ENCODE measurements at places on chromosomes 5 and 9.

DNA sequence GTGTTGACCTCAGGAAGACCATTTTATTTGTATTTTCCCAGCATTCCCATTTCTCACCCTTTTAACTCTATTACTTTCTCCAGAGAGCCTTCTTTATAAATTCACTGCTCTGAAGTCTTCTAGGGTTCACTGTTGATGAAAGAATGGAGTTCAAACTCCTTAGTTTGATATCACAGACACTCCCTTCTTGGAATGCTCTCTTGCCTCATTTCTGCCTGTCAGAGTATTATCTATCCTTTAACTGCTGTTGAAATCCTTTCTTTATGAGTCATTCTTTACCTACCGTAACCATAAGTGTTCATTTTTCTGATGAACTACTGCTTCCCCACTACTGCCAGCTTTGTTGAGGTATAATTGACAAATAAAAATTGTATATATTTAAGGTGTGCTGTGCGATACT is 4.3 kb downstream of the RIC1 start:
- DNase-seq, result no peak

DNA sequence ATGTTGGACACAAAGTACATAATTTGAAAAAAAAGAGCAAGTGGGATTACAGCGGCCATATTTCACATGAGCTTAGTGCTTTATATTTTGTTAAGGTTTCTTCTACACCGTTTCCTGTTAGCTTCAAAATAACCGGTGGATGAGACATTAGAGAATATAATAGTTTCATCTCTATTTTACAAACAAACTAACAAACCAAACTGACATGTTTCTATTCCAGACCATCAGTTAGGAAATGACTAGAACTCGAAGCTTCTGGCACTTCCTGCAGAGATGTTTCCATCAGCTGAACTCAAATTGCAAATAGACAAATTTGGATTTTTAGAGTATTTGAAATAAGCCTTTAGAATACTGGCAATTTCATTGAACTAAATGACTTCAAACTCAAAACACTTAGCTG is 86.5 kb downstream of the MTRR start:
- DNase-seq, result no peak

- no peak for DNase-seq
These were observed 53.9 kb downstream of the TTLL11 start for GRCh38 chr9:122039234-122039633.

- no peak for DNase-seq
These were observed 52.3 kb upstream of the MYOT start for GRCh38 chr5:137815202-137815990.

DNA sequence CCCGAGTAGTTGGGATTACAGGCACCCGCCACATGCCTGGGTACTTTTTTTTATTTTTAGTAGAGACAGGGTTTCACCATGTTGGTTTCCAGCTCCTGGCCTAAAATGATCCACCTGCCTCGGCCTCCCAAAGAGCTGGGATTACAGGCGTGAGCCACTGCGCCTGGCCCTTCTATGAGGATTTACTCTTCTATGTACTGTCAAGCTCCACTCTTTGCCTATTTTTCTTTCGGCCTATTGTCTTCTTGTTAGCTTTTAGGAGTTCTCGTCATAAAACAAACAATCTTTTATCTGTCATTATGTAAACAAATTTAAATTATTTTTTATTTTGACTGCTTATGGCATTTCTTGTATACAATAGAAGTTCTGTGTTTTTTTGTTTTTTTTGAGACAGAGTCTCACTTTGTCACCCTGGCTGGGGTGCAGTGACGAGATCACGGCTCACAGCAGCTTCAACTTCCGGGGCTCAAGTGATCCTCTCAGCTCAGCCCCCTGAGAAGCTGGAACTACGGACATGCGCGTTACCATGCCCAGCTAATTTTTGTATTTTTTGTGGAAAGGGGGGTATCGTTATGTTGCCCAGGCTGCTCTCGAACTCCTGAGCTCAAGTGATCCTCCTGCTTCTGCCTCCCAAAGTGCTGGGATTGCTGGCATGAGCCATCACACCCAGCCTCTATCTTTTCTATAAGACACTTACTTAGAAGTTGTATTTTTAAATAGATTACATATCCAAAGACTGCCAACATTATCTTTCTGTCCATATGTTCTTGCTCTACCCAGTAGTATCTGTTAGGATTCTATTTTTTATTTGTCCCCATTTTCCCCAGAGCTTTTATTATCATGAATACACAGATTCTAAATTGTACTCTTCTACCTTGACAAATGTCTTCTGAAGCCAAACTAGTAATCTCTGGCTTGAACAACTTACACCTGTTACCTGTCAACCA is 29.2 kb downstream of the CSNK1A1 start:
- DNase-seq, result no peak

DNA sequence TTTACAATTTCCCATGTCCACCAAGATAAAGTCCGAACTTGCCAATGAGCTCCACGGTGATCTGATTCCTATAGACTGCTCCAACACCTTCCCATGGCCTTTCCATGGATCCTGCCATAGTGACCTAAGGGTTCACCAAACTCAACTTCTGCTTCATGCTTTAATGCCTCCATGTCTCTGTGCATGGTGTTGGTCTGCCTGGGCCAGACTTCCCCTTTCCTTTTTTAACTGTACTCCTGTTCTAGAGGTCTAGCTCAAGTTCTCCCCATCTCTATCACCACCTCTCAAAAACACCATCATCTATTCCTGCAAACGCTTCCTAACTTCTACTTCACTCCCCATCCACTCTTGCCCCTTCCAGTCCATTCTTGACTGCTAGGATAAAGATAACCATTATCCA is 14.8 kb upstream of the SMARCA2 start:
- DNase-seq, result no peak

DNA sequence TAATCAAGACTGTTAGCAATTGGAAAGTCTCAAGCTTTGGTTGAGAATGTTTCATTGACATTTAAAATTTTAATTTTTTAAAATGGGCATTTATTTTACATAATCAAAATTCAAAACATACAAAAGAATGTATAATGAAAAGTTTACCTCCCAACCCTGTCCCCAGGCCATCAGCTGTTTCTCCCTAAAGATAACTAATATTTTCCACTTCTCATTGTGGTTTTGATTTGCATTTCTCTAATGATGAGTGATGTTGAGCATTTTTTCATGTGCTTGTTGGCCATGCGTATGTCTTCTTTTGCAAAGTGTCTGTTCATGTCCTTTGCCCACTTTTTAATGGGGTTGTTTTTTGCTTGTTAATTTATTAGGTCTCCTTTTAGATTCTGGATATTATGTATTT is 11.4 kb upstream of the MACIR start:
- DNase-seq, result no peak

Measured in bone marrow (tissue), 2 donors.